ENCODE measurements at places on chromosomes 12 and 14.
A peak's percentile ranks its signal among the peaks of the same experiment; 100 is the strongest.

- DNase-seq = no peak
Measured at GRCh38 chr12:55780685-55781084, 36.8 kb downstream of the SARNP start.

GRCh38 chr14:85695300-85695699 is 165.4 kb downstream of the FLRT2 start:
- DNase-seq = no peak

GRCh38 chr12:8562310-8562709 is 21.6 kb upstream of the CLEC4E start:
- no peak for DNase-seq

- peak; percentile 98 for DNase-seq
Measured at GRCh38 chr12:93785249-93786010, 108.3 kb downstream of the CRADD start.

DNA sequence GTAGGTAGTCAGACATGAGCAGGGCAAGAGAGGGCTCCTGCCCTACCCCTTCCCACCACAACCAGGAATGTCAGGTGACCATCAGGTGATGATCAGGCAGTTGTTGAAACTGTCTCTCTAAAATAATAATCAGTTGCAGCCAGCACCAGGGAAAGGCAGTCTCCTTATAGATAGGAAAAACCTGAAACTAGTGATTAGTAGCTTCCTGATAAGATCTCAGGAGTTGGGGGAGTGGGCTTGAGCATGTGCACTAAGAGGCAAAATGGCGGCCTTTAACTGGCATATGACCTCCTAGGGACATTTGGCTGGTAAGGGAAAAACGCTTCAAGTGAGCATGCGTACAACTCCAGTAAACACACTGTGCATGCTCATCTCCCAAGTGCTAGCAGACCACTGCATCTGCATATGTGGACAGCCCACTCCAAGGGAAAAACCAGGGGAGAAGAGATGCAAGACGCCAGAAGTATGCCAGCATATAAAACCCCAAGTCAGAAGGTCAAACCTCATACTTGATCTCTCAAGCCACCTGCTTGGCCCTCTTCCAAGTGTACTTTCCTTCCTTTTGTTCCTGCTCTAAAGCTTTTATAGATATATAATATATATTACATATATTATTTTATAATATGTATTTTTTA is 37.1 kb downstream of the TGFB3 start:
- peak; percentile 27 for DNase-seq

- no peak for DNase-seq
Measured at GRCh38 chr12:47989023-47989417, 15.3 kb downstream of the COL2A1 start.

DNA sequence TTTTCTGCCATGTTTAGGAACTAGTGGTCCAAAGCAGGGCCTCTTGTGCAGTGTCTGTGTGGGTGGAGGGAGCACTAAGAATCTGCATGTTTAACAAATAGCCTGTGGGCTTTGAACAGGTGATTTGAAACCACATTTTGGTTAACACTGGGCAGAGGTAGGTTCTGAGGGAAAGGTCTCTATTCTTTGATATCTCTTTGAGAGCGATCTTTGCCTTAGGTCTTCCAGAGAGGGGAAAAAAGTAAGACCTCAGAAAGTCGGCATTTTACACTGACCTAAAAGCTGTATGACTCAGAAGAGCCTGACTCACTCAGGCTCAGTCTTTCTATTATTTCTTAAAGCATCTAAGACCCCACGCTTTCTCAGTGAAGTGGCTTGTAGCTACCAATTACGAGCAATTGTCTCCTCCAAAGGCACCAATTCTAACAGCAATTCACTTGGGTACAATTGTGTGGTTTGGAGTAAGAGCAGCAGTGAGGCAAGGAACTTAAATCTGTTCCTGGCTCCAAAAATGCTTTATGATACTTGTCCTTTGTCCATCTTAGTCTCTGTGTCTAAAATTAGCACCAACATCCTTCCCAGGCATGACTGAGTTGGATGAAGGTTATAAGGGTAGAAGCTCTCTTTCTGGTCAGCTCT is 8.8 kb downstream of the EIF2B2 start:
- DNase-seq = peak; percentile 85

DNA sequence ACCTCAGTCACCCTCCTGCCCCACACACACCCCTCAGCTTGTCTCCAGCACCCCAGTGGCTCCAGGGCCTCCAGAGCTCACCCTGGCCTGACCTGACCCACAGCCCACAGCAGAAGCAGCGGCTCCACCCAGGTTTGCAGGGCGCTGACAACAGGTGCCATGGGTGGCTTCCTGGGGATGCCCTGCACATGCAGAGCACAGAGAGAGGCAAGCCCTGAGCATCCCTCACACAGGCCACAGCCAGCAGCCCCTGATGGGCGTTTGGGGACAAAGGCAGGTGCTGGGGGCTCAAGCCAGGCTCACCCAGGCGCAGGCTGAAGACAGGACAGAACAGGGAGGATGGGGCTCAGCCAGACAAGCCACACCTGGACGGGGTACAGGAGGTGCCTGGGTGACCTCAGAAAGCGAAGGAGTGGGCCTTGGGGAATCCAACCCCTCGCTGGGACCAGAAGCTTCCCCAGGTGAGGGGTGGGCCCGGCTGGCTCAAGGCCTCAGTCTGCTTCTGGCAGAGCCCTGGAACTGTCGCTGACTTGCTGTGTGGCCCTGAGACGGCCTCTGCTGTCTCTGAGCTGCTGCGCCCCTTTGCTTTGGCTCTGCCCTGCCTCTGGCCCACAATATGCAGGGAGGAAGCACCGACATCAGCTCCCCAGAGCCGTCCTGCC is 10.6 kb downstream of the ARL6IP4 start:
- DNase-seq = no peak

DNA sequence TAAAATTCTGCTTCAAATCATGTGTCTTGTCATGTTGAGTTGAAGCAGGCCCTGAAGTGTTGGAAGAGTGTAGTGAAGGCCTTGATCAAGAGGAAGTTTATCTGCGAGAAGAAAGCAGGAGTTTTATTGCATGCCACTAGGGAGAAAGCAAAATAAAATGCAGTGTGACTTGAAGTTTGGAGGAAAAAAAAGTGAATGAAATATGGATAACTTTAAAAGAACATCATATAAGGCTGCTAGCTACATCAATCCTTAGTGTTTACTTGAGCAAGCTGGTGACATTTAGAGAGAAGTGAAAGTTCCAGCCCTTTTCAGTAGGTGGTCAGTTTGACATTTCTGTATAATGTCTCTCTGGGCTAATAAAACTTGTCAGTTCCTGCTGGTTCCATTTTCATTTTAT is 841.1 kb downstream of the TMTC2 start:
- DNase-seq = no peak

DNA sequence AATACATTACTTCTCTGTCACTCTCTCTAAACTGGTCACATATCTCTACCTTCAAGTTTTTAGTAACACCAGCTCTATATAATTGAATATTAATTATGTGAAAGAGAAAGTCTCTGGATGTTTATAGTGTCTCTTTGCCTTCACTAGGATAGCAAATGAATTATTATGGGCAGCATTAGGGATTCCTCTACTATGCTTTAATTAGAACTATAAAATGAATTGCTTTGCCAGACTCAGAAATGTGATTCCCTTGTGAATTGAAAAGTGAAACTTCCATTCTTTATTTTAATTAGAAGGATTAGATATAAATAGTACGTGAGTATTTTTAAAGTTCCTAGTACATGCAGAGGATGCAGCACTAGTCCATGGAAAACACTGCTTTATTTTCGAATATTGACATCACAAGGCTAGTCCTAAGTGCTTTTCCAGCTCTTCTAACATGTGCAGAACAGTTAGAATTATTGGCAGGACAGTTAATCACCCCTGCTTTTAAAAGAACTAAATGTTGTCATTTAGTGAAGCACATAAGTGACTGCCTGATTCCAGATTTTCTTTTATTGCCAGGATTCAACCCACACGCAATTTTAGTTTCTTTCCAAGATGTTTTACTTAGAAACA is 23.0 kb upstream of the REP15 start:
- no peak for DNase-seq

- DNase-seq = no peak
Measured at GRCh38 chr12:104166465-104166864, 28.5 kb upstream of the NFYB start.

- no peak for DNase-seq
Measured at GRCh38 chr12:14956024-14956891, 5.1 kb downstream of the ARHGDIB start.

DNA sequence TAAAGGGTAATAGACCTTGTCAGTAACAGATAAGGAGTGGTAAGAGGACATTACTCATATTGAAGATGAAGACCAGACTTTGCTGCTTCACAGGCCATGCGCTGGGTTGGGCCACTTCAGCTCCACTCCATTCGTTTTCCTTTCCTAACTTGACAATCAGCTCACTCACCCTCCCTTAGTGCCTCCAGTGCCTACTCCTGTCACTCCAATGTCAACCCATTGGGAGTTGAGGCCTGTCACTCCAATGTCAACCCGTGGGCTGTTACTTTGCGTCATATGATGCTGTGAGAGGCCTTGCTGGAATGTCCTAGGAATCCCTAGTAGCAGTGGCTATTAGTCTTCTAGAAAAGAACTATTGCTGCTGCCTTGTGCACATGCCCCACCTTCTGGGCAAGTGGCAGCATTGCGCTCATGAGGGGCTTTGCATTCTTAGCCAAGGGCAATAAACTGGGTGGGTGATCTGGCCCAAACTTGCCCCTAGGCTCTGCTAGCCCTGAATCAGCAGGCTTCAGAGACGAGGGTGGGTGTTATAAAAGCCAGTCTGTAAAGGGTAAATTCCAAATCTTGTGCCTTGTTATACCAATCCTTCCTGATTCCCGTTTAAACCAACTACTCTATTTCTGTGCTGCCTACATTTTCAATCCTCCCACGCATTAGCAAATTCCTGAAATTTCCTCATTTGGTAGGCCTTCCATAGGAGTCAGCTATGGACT is 36.1 kb downstream of the BAZ2A start:
- DNase-seq = peak; percentile 77

GRCh38 chr14:59213368-59214315 is 25.2 kb downstream of the DAAM1 start:
- no peak for DNase-seq

DNA sequence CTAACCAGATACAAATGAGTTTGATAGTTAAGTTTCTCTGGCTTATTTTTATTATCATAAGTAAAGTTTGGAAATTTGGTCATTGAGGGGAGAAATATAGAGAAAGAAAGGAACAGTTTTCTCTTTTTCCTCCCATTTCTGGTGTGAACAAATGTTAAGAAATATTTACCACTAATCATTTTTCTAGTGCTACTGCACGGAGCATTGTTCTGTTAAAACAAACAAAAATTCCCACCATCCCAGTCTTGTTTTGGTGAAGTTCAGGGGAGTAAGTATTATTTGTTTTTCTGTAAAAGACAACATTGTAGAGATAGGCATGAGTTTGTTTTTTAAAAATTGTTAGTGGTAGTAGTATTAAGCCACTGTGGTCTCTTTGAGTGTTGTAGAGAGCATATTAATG is 135.3 kb downstream of the FGD4 start:
- DNase-seq = no peak

DNA sequence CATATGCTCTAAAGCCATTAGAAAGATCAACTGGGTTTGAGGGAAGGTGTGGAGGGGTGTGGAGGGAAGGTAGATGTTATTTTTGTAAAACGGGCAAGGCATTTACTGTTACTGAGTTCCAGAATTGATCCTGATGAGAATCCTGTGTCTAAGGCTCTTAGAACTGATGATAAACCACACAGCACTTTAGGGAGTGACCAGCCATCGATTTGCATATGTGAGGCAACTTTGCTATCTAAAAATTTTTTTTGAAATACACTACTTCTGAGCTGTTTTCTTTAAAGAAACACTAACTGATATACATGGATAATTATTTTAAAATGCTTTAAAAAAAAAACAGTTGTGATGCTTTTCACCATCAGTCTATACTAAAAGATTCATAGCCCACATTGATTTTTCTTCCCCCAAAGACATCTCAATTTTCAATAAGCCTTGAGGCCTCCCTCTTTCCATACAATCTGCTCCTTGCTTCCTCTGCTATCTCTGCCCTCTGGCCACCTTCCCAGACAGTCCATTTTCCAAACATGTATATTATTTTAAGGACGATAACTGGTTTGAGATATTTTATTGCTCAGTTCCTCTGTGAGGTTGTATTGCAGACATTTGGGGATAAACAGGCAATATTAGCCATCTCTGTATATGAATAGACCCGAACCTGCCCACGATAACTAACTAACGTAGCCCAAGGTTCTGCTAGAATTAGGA is 265.9 kb downstream of the EFCAB11 start:
- no peak for DNase-seq

- no peak for DNase-seq
Measured at GRCh38 chr14:22475381-22475780, 113.6 kb downstream of the DAD1 start.

GRCh38 chr12:110093631-110094311 is 30.4 kb upstream of the IFT81 start:
- no peak for DNase-seq

DNA sequence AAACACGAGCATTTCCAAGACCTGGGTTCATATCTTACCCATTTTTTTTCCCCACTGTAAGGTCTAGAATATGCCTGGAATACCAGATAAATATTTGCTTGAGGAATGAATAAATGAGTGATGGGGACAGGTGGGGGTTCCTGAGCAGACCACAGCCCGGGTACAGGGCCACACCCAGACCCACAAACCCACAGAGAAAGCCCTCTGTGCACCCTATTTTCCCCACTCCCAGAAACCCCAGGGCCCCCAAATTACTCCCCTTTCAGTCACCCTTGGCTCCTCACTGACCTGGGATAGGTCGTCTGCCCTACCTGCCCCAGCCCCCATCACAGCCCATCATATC is 66.5 kb upstream of the DDX11 start:
- DNase-seq = peak; percentile 32

GRCh38 chr12:130026608-130027176 is 122.9 kb upstream of the TMEM132D start:
- no peak for DNase-seq

- no peak for DNase-seq
Measured at GRCh38 chr12:21219206-21219605, 88.2 kb downstream of the SLCO1B1 start.

DNA sequence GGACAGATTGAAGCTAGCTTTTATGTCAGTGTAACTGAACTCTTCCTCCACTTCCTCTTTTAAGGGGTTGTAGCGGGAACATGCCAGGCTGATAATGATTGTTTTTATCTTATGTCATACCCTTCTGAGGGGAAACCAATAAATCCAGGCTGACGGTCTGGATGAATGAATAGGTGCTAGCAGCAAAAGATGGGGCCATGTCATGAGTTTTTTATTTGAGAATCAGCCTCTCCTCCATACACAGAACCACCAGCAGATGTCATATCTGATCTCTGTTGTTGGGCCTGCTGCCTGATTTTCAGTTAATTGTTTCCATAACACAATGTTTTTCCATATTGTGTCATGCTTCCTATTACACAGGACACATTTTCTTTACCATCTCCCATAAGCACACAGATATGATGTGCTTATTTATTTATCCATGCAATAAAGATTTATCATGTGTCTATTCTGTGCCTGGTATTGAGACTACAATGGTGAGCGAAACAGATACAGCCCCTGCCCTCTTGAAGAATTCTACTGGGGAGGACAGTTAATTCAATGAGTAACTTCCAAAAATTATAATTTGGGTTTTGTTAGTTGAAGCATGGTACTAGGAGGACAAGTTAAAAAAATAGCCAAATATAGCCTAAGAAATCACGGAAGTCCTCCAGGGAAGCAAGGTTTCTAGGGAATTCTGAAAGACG is 33.6 kb upstream of the CRY1 start:
- no peak for DNase-seq

GRCh38 chr12:102509123-102509626 is 28.8 kb upstream of the IGF1 start:
- DNase-seq = no peak

GRCh38 chr12:23008623-23009022 is 383.7 kb downstream of the ETNK1 start:
- DNase-seq = no peak

All from LHCN-M2 (cell line).